ENCODE measurements at places on chromosomes 4 and X.

DNA sequence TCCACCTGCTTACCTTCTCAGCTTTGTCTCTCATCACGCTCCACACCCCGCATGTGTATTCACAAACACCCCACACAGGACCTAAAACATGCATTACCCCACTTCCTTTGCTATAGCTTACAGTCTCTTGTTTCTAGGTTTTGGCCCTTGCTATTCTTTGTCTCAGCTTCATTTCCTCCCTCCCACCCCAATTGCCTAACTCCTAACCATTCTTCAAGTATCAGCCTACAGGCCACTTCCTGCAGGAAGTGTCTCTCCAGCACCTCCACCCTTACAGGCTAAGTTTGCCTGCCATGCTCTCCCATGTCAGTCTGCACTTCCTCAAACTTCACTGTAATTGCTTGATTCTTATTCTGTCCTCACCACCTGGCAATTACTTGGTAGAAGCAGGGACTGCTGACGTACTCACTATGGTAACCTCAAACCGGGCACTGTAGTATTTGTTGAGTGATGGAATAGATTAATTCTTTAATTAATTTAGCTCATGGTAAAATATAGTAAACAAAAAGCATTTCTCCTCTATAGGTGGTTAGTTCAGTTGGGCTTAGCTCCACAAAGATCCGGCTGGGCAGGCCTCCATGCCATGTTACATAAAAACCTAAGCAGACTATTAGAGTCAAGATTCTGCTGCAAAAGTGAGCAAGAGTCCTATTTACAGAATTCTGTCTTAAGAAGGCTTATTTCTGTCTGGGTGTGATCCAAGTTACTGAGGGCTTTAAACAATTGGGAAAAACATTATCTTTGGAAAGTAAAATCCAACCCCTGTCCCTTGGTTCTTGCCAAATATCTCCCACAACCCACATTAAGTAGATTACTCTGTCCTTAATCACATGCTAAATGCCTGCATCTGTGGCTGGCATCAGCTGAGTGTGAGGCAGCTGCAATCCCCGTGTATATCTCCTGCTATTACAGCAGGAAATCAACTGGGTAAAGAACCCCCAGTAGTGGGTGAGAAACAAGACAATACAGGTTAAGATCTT lies 124.7 kb upstream of the CPEB2 start:
- DNase-seq = peak; percentile 22

GRCh38 chr4:38572793-38573192 lies 91.2 kb upstream of the KLF3 start:
- no peak for DNase-seq

DNA sequence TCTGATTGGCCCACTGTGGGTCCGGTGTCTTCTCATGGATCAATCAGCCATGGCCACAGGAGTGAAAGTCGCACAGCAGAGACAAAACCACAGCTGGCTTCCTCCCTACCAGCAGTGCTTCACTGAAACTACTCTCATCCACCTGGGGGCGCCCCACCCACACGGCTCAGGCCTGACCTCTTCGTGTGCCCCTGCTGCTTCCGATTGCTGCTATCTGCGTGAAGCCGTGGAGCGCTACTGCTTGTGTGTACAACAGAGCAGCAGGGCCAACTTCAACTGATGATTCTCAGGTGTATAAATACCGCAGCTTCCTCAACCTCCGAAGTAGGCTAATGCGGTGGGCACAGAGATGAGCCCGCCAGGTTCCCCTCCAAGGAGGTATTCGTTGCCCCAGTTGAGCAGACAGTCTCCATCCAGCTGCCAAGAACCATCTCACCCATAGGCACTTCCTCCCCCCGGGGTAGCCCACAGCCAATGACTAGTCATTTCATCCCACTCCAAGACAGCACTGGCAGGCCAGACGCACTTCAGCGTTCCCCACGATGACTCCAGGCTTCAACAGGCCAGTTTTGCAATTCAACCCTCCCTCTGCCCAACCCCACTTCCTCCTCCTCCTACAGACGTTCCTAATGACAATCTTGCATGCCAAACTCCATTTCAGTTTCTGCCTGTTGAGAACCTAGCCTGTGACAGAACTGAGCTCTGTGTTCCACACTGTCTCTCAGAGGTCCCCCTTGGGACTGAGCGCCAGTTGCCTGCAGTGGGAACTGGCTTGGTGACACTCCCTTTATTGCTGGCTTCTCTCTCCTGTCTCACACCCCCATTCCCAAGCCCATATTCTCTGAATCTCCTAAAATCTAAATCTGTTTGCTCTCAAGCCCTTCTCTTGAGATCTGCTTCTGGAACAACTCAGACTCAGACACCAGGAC lies 41.3 kb upstream of the ATP6AP2 start:
- peak; percentile 75 for DNase-seq

- no peak for DNase-seq
Observed at GRCh38 chrX:53313728-53314105, 32.3 kb upstream of the IQSEC2 start.

GRCh38 chr4:1793496-1793840 lies 375 bp downstream of the FGFR3 start:
- DNase-seq = peak; percentile 52

- no peak for DNase-seq
Observed at GRCh38 chr4:159016593-159017024, 86.3 kb upstream of the RAPGEF2 start.

DNA sequence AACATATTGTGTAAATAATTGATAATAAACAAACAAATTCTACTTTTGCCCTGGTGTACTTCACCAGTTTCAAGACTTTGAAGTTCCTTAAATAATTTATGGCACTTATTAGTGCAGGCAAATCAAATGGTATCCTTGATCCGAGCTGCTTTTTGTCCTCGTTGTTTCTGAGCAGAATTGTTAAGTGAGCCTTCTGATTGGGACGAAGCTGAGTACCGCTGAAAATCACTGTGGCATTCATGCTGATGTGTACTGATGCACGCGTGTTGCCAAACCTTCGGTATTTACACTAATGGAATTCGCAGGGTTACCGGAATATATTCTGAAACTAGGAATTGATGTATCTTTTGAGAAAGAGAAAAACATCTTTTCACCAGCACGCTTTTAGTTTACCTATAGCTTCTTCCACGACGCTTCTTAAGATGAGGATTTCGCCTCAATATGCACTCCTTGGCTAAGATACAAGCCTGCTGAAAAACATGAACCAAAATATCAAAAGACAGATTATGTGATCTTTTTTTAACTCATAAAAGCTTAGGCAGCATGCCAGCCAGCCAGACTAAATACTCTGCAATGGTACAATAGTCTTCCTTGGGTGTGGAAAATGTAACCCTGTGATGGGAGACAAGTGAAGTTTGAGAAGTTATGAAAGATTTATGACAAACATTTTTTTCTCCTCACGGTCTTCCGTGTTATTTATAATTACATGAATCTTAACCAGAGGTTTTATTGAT lies 48.9 kb upstream of the TENM3 start:
- no peak for DNase-seq
